Fibroblast of mammary gland (primary cell): ENCODE measurements at places on chromosomes 2 and 18.

DNA sequence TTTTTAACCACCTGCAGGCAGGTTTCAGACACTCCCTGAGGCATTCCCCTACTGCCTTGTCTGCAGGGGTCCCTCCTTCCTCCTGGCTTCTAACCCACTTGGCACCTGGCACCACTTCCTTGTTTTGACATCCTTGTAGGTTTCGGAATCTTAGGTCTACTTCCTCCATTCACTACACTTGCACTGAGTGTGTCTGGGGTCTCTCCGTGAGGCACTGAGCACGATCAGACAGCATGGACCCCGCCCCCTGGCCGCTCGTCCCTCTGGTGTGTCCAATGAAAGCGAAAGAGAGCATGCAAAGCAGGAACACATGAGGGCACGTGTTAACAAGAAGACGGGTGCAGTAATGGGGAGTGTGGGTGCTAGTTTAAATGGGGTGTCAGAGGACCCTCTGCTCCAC is 63.8 kb downstream of the HAUS1 start:
- no peak for DNase-seq

DNA sequence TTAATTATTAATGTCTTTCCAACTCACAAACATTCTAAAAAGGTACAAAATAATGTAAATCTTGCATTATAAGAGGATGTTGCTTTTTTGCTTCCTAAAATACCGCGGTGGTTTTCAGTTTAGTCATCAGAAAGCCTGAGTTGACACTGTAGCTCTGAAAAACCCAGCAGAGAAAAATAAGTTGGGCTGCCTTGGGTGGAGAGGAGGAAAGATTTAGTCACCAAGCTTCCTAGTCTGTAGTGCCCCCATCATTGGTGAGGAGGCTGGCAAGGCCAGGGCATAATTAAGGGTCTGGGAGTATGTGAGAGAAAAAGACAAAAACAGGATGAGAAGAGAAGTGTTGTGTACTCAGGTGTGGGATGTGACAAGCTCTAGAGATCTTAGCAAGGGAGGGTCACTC is 5.7 kb downstream of the PTPRM start:
- DNase-seq, result no peak

- no peak for DNase-seq
These were observed 135.4 kb downstream of the TMEM17 start for GRCh38 chr2:62370321-62371250.

GRCh38 chr18:23934252-23934651 is 80.3 kb upstream of the TTC39C start:
- DNase-seq, result no peak

DNA sequence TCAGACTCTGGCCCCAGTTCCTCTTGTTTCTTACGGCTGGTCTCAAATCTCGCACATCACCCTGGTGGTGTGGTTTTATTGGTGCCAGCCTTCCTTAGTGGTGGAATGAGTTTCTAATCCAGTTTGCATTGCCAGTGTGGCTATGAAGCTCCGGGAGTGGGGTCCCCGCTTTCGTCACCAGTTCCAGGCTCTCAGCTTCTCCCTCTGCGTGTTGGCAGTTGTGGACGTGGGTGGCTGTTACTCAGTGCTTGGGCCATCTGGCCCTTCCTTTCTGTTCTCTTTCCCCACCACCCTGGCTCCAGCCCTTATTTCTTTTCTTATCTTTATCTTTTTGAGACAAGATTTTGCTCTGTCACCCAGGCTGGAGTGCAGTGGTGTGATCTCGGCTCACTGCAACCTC is 30.1 kb downstream of the EFR3B start:
- DNase-seq, result no peak

- DNase-seq, result no peak
These were observed 167.6 kb downstream of the INSIG2 start for GRCh38 chr2:118255771-118256372.

GRCh38 chr2:230903231-230904150 is 21.6 kb downstream of the GPR55 start:
- DNase-seq, result no peak

DNA sequence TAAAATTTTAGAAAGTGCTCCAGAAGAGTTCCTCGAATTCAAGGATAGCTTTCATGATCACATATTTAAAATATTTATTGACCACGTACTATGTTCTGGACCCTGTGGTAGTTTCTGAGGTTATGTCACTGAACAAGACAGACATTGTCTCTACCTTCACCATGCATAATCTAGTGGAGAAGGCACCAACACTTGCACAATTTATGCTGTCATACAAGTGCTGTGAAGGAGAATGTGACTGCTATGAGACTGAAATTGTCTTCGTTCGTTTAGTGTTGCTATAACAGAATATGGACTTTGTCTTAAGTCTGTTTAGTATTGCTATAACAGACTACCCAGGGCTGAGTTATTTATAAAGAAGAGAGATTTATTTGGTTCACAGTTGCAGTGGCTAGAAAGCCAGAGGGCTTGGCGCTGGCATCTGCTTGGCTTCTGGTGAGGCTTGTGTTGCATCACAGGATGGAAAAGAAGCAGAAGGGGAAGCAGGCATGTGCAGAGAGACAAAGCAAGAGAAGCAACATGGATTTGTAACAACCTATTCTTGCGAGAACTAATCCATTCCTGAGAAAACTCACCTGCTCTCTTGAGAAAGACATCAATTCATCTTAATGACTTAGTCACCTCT is 50.0 kb upstream of the RFX8 start:
- no peak for DNase-seq

- DNase-seq, result no peak
These were observed 14.3 kb upstream of the GPD2 start for GRCh38 chr2:156421851-156422250.

- DNase-seq, result no peak
These were observed 24.6 kb downstream of the PRKRA start for GRCh38 chr2:178426388-178426787.

DNA sequence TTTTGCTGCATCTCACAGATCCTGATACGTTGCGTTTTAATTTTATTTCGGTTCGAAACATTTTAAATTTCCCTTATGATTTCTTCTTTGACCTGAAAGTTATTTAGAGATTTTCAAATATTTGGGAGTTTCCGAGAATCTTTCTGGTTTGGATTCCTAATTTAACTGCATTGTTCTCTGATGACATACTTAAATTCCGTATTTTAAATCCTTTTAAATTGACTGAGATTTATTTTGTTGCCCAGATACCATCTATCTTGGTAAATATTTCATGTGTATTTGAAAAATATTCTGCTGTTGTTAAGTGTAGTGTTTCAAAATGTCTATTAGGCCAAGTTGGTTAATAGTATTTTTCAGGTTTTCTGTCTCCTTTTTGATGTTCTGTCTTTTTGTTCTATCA is 37.7 kb downstream of the MROH2A start:
- no peak for DNase-seq

GRCh38 chr2:101961338-101962191 is 30.2 kb upstream of the IL1R2 start:
- DNase-seq, result peak; percentile 100

- DNase-seq, result peak; percentile 96
These were observed 61.5 kb downstream of the VRK2 start for GRCh38 chr2:58107803-58108710.

GRCh38 chr2:154709215-154709614 is 10.7 kb downstream of the KCNJ3 start:
- DNase-seq, result no peak

DNA sequence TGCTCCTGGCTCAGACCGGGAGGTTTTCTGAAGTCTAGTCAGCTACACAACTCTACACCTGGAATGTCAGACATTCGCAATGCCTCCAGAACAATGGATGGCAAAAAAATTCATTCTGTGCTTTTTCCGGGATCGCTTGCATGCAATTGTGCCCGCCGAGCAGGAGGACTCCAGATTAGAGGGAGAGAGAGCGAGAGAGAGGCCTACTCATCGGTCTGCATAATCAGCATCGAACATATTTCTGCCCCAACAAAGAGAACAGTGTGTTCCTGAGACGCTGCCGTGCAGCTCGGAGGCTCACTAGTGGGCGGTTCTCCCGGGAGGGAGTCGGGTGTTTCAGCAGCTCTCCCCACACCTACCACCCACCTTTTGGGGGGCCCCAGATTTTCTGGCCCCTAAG is 117.1 kb downstream of the KLHL29 start:
- no peak for DNase-seq

GRCh38 chr2:43612944-43613343 is 17.1 kb upstream of the THADA start:
- no peak for DNase-seq

- peak; percentile 10 for DNase-seq
These were observed 264.6 kb upstream of the TRIB2 start for GRCh38 chr2:12452185-12452584.

DNA sequence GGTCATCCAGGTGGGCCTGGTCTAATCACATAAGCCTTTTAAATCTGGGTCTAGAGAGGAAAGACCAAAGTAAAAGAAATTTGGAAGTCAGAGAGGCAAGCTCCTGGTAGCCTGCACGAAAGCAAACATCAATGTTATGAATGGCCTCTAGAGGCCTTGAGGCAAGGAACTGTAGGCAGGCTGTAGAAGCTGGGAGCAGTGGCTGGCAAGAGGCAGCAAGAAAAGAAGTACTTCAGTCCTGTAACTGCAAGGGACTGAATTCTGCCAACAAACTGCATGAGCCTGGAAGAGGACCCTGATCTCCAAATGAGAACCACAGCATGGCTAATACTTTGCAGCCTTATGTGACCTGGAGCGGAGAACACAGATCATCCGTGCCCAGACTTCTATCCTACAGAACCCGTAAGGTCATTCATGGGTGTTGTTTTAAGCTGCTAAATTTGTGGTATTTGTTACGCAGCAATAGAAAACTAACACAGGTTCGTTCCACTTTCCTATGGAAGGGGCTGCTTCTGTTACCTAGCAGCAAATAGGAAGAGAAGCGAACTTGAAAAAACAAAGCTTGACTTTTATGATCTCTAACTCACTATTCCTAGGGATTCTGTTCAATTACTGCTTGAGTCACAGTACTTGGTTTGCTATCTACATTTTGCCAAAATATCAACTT is 1.2 kb downstream of the IMMT start:
- DNase-seq, result no peak

DNA sequence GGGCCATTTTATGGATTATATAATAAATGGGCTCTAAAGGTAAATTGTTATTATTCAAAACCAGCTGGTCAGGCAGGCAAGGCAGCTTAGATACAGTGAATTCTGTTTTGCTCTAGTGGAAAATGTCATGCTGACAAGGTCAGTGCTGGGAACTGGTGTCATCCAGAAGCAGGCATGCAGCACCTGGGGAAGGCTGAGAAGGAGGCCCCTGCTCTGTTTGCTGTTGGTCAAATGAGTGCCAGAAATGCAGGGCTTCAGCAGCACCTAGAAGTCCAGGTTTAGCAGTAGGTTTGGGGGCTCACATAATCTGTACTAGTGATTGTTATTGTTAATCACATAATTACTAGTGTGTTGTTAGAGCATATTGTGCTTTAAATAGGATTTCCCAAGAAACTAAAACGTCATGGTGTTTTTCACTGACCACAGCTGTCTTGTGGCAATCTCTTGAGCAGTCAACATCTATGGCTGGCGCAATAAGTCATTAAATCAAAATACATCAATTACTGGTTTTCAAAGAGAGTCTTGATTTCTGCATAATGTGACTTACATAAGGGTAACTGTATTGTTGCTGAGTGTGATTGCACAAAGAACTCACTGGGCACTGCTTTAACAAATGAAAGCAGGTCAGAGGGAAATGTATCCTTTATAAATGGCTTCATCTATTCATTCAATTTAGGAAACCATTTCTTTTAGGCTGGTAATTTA is 99.1 kb downstream of the MYO3B start:
- DNase-seq, result no peak

DNA sequence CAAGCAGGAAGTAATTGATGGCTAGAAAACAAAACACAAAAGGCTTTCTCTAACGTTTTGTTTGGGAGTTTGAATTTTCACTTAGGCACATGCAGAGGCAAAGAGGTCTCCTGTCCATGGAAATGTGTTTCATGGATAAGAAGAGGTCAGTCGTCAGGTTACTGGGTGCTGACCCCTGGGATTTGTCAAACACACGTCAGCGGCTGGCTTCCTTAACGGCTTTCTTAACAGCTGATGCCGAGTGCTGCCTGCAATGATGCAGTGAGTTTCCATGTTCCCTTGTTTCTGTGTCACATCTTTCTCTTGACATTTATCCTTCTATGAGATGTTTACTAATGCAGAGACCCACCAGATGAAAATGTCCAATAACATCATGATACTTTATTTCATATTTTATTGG is 31.7 kb downstream of the GPR39 start:
- peak; percentile 30 for DNase-seq

DNA sequence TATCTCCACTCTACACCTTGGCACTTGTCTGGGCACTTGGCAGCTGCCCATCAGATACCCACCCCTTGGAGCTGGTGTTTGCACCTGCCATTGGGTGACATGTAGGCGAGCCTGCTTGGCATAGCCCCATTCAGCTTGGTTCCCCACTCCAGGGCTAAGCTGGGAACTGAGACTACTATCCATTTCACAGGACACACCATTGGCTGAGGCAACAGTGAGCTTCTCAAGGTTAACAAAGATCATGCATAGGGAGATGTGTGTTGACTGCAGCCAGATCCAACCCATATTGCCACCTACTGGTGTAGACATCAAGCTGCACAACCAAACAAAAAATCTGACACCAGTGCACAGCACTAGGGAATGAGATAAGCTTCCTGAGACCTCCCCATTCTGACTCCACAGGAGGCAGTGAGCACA is 1389.8 kb upstream of the TMEFF2 start:
- DNase-seq, result peak; percentile 48

GRCh38 chr2:238856713-238857567 is 9.1 kb downstream of the TWIST2 start:
- DNase-seq, result peak; percentile 53
